ENCODE measurements at places on chromosomes 13 and 19.

DNA sequence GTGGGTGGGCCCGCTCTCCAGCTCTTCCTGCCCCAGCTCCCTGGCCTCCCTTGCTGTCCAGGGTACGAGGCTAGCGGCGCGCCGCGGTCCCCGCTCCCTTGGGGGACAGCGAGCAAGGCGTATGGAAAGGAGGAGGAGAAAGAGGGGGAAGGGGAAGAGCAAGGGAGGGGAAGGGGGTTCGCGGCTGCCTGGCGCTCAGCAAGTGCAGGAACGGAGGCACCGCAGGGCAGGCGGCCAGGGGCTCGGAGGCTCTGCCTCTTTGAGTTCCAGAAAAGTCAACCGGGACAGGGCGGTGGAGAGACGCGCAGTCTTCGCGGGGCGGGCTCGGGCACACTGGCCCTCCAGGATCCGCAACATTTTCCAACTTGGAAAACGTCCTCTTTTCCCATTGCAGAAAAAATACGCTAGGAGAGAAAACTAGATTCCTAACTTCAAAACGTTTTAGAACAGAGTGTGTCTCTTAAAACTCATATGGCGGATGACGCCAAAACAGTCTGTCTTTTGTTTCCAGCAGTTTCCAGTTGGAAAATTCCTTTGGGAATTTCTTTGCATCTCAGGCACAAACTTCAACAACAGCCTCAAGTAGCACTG lies 23.1 kb upstream of the TNFRSF19 start:
- no peak for DNase-seq

DNA sequence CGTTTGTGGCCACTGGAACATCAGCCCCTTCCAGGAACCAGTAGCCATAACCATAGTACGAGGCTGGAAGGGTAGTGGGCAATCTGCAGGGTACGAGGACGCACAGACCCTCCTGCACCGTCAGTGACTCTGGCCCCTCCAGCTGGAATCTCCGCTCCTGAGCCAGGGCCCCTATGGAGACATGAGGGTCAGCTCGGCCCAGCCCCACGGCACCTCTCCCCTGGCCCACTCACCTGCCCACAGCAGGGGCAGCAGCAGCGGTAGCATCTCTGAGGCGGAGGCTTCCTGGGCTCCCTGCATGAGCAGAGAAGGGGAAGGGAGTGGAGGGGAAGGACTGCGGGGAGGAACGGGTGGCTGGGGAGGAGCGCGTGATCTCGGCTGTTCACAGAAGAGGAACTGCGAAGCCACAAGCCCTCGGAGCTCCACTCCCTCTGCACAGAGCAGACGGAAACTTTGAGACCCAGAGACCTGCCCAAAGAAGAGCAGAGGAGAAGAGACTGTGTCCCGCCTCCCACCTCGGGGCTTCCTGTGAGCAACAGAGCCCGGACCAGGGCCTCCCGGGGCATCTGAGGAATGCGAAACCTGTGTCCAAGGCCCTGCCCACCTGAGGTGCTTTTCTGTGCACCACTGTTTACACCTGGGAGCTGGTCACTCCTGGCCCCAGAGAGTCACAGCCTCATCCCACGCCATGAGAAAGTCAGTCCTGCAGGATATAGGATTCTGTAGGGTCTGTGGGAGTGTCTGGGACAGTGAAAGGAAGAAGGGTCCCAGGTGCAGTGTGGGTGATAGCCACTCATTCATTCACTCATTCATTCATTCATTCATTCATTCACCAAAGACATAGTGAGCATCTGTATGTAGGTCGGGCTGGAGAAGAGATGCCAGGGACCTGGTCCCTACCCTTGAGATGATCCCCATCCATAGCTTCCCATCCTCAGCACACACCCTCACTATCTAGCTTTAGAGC lies at the start of gene SIGLEC6:
SIGLEC6 (minus strand) TSS at position 322 of the 967 bp plus-strand sequence; CDS start at position 300, 22 bp downstream.
- peak; percentile 6 for DNase-seq

DNA sequence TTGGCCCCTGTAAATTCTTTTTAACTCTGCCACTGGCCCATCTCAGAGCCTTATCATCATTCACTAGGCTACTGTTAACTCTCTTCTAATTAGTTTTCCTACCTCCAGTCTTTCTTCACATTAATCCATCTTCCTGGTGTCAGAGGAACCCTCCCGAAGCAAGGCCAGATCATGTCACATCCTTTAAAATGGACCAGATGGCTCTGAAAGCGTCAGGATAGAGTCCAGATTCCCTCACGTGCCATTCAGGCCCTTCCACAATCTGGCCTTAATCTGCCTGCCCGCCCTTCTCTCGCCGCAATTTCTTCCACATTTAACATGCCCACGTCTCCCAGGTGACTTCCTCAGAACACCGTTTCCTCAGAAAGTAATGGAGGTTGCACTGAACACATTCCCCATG lies 86.5 kb downstream of the RFC3 start:
- DNase-seq = no peak

DNA sequence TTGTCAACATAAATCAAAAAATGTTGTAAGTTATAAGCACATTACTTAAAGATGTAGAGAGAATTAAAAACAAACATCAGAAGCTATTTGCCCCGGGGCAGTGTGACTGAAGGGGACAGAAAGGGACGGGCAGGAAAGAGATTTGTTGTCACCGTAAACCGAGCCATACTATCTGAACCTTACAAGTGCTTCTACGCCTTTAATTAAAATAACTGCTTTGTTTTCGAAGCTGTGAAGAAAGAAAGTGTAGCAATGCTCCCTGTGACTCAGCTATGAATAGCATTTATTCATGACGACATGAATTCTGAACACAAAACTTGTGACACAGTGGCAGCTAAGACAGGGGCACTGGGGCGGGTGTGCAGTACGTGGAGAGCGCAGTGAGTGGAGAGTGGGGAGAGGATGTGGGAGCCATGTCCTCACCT lies 30.0 kb downstream of the ZNF787 start:
- DNase-seq = no peak

GRCh38 chr19:12967907-12968306 lies 1.5 kb upstream of the DAND5 start:
- DNase-seq = no peak

- DNase-seq = no peak
These were observed 194.2 kb downstream of the NHLRC3 start for GRCh38 chr13:39232401-39232980.

GRCh38 chr13:110318920-110319319 lies 11.8 kb downstream of the COL4A2 start:
- no peak for DNase-seq

GRCh38 chr13:73174521-73175010 lies 115.8 kb downstream of the KLF5 start:
- DNase-seq = no peak

DNA sequence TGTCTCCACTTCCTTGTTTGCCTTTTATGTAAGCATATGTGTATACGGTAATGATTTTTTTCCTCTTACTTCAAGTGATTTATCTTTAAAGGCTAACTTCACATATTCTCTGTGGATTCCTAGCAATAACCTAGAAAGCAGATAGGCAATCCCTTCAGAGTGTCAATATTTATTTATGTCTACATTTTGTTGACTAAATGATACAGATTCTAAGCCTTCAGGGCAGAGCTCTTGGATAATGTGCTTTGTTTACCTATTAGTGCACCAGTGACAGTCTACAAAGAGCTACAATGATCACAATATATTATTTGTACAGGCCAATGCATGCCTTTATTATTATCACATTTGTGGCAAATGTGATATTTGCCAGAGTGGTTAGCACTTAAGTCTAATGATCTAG lies 406.2 kb downstream of the EFNB2 start:
- DNase-seq = no peak

DNA sequence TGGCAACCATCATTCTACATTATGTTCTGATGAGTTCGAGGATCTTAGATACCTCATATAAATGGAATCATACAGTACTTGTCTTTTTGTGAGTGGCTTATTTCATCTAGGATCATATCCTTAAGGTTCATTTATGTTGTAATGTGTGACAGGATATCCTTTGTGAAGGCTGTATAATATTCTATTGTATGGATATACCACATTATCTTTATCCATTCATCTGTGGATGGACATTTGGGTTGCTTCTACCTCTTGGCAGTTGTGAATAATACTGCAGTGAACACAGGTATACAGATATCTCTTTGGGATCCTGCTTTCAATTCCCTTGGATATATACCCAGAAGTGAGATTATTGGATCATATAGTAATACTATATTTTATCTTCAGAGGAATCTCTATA lies 33.2 kb upstream of the RFC3 start:
- no peak for DNase-seq

GRCh38 chr19:47436712-47437401 lies 17.5 kb upstream of the MEIS3 start:
- DNase-seq = peak; percentile 80

DNA sequence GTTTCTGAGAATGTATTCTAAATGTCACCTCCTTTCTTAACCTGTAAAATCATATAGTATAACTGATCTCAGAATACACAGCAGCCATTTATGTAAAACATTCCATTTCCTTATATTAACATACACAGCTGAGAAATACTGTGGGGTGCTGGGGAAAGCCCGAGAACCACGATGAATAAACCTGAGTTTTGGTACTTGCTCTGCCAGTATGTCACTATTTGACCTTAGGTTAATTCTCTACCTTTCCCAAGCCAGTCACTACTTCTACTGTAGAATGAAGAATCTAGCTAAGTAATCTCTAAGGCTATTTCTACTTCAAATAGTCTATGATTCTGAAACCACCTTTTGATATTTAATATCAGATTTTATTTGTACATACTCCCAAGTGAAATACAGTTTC lies 173.7 kb downstream of the TBC1D4 start:
- DNase-seq = no peak

DNA sequence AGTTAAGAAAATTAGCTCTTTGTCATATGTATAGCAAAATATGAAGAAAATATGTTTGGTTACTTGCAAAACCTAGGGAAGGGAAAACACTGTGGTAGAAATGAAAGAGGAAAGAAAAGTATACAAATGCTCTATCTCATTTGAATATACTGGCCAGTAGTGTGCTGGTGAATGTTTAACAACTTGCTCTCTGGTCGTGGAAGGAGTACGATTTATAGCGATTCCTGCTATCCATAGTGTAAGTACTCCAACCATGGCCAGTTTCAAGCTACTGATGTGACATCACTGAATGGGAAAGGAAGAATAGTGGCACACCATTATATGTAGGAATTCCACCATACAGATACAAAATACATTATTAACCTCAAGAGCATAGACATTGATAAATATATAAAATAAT lies 9.3 kb downstream of the BORA start:
- no peak for DNase-seq

- no peak for DNase-seq
These were observed 33.7 kb downstream of the SHISA2 start for GRCh38 chr13:26017932-26018665.

DNA sequence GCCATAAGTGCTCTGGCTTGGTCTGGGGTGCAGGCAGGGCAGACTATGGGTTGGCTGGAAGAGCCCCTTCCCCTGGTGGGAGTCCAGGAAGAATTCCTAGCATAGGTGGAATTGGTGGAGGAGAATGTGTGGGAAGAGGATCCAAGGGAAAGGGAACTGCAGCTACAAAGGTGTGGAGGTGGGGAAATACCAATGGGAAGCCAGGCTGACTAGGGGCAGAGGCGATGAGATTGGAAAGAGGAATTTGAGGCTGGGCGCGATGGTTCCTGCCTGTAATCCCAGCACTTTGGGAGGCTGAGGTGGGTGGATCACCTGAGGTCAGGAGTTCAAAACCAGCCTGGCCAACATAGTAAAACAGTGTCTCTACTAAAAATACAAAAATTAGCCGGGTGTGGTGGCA lies 4.8 kb upstream of the SDHAF1 start:
- DNase-seq = no peak

- no peak for DNase-seq
These were observed 84.0 kb upstream of the MTIF3 start for GRCh38 chr13:27534108-27534980.

- no peak for DNase-seq
These were observed 184.1 kb downstream of the ZNF536 start for GRCh38 chr19:30556230-30556711.

GRCh38 chr13:97119943-97120342 lies 102.2 kb upstream of the MBNL2 start:
- no peak for DNase-seq

- DNase-seq = no peak
These were observed 25.4 kb upstream of the SEMA6B start for GRCh38 chr19:4584670-4585460.

GRCh38 chr19:16002406-16003384 lies 53.9 kb downstream of the OR10H4 start:
- DNase-seq = no peak

GRCh38 chr13:112680741-112681360 lies 9.0 kb upstream of the ATP11A start:
- no peak for DNase-seq

- no peak for DNase-seq
These were observed 235.1 kb downstream of the DLEU7 start for GRCh38 chr13:50608370-50608769.

DNA sequence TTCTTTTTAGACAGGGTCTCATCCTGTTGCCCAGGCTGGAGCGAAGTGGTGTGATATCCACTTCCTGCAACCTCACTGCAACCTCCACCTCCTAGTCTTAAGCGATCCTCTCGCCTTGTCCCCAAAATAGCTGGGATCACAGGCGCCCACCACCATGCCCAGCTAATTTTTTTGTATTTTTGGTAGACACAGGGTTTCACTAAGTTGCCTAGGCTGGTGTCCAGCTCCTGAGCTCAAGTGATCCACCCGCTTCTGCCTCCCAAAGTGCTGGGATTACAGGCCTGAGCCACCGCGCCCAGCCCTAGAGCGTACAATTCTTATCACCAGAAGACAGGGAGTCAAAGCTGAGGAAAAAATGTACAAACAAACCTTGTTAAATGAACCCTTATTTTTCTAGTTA lies 4.5 kb upstream of the ELOF1 start:
- no peak for DNase-seq

GRCh38 chr13:48646791-48647190 lies 6.9 kb upstream of the CYSLTR2 start:
- DNase-seq = no peak

GRCh38 chr13:20633802-20634201 lies 66.8 kb downstream of the IFT88 start:
- DNase-seq = no peak

GRCh38 chr13:85373322-85373721 lies 425.9 kb downstream of the SLITRK6 start:
- no peak for DNase-seq

DNA sequence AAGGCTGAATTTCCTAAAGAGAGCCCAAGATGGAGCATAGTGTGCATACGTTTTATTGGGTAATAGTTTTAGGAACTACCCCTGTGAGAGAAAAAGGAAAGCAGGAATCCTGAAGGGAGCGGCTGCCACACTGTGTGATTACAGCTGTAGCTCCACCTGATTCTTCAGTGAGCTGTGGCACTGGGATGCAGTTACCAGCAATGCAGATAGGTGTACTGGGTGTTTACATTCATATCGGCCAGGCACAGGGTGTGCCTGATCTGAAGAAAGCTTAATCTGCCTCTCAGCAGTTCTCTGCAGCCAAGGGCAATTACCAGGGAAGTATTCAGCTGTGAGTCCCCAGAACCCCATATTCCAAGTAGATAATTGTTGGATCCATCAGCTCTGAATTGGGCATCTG lies 1541.8 kb downstream of the EFNB2 start:
- no peak for DNase-seq

- peak; percentile 65 for DNase-seq
These were observed 11.3 kb downstream of the STAP2 start for GRCh38 chr19:4327252-4327876.
